Endothelial cell of umbilical vein (primary cell): ENCODE measurements at places on chromosomes 2 and 18. TPM values are rescaled to one million over a fixed set of nuclear protein-coding genes. Genes with fewer than 3 reads are reported as not detected.

Gene CD28
- not detected in 2 replicates for polyA plus RNA-seq

Gene EN1
- polyA plus RNA-seq, result not detected in 2 replicates

Gene G6PC2
- not detected in 2 replicates for polyA plus RNA-seq

- DNase-seq, result no peak
Measured at GRCh38 chr2:120885321-120885720, 149.7 kb downstream of the GLI2 start.

DNA sequence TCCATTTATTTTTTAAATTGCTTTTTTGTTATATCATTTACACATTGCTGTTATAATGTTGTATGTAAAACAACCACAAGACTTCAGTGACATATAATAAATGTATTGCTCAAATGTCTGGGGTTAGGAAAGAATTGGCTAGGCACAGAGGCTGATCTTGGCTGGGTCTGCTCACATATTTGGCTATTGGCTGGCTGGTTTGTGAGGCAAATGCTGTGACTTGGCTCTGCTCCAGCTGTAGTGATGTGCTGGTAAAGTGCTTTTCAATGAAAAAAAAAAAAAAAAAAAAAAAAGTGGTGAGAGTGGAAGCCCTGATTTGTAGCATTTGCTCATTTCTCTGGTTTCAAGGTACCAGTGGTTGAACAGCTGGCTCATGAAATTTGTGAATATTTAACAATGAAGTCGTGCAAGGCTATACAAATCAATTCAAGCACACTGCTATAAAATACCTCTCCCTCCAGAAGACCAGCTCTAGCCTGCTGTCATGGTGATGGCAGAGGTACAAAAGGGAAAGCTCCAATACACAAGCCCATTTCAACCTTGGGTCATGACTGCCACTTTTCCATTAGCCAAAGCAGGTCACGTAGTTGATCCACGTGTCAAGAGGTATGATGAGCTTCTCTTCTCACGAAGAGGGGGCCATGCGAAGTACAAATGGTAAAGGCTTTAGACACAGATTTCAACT is 43.7 kb upstream of the RIT2 start:
- DNase-seq, result no peak

DNA sequence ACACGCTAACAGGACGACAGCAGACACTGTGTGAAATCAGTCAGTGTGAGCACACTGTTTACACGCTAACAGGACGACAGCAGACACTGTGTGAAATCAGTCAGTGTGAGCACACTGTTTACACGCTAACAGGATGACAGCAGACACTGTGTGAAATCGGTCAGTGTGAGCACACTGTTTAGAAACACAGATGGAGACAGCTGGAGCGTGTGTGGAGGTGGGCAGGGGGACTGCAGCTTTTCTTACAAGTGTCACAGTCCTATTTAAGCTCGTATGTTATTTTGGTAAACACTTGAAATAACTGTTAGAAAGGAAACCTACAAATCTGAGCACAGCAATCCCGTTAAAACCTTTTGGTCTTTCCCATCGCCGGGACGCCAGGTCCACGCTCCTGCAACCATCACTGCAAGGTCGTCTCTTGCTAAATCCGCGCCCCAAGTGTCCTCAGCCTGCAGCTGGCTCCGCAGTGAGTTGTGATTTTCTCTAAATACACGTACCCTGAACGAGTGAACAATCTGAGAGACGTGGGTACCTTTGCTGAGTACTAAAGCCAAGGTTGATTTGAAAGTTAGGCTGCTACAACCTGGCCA is 58.9 kb upstream of the CTDP1 start:
- no peak for DNase-seq

DNA sequence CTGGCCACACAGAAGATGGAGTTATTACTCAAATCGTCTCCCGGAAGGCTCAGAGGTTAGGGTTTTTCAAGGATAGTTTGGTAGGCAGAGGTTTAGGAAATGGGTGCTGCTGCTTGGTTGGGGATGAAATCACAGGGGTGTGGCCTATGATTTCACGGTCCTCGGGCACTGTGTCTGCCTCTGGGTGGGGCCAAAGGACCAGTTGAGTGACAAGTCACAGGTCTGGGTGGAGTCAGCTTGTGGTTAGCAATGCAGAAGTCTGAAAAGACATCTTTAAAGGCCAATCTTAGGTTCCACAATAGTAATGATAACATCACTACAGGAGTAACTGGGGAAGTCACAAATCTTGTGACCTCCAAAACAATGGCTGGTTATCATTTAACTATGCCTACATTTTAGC is 387.8 kb downstream of the ZNF521 start:
- DNase-seq, result no peak
